ENCODE measurements at places on chromosomes 1 and 21.

DNA sequence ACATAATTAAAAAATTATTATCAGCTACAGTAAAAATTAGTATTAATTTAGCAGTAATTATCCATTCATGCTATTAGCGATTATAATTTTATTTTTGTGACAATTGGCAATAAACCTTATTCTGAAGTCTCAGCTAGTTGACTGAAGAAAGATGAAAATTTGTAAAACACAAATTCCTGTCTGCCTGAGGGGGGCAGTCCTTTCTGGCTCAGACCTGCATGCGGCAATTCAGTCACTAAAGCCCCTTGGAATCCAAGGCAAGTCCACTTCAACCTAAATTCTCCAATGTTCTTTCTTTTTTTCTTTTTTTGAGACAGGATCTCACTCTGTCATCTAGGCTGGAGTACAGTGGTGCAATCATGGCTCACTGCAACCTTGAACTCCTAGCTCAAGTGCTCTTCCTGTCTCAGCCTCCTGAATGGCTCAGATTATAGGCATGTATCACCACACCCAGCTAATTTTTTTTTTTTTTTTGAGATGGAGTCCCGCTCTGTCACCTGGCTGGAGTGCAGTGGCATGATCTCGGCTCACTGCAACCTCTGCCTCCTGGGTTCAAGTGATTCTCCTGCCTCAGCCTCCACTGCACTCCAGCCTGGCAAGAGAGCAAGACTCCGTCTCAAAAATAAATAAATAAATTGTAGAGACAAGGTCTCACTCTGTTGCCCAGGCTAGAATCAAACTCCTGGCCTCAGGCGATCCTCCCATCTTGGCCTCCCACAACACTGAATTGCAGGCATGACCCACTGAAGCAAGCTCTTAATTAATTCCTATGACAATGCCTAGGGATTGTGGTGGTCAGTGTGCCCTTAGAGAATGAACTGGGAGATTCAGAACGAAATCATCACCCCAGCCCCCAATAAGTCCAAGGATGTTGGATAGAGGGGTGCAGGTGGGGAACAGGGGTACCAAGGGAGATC is 24.2 kb upstream of the ITPKB start:
- DNase-seq, result no peak

- DNase-seq, result no peak
These were observed 2.8 kb upstream of the ARF1 start for GRCh38 chr1:228079601-228080263.

DNA sequence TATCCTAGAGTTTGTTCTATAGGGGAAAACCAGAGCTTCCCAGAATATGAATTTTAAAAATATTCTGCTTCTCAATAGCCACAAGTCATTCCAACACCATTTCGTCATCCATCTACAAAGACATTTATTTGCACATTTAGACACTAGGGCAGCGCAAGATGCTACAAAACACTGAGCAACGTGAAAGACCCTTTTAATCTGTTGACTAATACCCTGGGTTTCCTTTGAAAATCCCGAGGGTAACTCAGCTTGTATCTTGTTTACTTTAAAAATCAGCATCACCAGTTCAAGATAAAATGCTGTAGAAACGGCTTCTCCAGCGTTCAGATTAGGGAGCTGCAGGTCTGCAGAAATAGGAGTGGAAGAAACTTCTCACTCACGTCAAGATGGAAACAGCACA is 13.5 kb downstream of the PDPN start:
- DNase-seq, result no peak

DNA sequence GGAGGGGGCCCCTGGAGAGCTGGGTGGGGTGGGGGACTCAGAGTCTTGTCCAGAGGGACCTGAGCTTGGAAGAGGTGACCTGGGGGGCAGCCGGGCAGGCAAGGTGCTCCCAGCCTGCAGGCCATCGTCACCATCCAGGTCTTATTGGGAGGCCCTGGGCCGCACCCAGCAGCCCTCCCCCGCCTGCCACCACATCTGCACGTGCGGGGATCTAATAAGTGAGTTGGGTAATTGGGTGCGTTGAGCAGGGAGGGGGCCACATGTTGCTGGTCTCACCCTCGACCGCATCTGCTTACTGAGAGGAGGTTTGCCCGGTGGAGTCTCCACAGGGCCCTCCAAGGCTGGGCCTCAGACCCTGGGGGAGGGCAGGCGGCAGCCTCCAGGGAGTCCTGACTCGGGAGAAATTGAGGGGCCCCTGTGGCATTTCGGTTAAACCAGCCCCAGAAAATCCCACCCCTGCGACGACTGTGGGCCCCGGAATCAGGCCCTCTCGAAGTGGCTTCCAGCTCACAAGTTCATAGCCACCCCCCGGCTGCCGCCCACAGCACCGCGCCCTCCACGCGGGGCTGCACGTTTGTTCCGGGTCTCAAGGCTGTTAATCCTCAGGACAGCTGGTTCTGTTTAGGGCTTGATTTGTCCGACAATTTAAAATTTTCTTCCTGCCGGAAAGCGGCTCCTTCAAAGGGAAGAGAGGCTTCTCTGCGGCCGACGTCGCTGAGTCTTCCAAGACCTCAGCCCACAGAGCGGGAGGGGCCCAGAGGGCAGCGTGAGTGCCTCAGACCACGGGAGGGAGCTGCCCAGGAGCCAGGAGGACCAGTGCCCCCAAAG is 14.7 kb upstream of the COL6A2 start:
- DNase-seq, result no peak

GRCh38 chr1:205497351-205497750 is 7.1 kb upstream of the CDK18 start:
- no peak for DNase-seq

DNA sequence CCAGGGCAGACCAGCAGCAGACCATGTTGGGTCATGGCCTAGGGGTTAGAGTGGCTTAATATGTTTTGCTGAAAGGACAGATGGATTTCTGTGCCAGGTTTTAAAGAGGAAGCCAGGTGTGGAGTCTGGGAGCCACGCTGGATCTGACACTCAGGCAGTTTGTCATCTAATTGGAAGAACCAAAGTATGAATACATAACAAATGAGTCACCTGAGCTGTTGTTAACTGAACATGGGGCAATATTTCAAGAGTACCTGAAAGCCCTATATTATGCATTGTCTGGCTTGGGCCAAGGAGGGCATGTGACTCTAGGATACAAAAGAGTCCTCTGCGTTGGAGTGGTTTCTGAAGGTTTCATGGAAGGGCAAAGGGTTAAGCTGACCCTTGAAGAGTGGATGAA is 70.6 kb downstream of the LMO4 start:
- DNase-seq, result no peak

- no peak for DNase-seq
These were observed 1.9 kb upstream of the COL8A2 start for GRCh38 chr1:36126797-36127500.

DNA sequence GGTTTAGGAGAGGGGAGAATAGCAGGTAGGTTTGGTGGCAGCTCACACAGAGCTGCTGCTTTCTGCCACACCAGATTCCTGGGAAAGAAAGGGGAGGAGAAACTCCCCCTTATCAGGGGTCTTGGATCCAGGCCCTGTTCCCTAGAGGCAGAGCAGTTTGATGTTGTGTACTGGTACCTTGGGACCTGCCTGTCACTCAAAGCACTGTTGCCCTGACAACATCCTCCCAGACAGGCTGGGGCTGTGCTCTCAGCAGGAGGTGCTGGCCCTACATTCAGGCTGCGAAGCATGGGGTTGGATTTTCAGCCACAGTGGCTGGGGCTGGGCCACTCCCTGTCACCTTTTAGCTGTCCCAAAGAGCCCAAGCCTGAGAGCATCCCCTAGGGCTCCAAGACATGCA is 188.0 kb downstream of the GRIK3 start:
- no peak for DNase-seq

- DNase-seq, result peak; percentile 94
These were observed 17.7 kb upstream of the SNX27 start for GRCh38 chr1:151594143-151594625.

GRCh38 chr1:29806646-29807319 is 570.5 kb downstream of the PTPRU start:
- DNase-seq, result no peak

GRCh38 chr1:224939844-224940425 is 10.5 kb downstream of the DNAH14 start:
- no peak for DNase-seq

- peak; percentile 72 for DNase-seq
These were observed at the start of gene MAP3K6 for GRCh38 chr1:27366411-27367159. Gene MAP3K6, minus strand, starts transcription at chr1:27366961. Its CDS starts 364 bp downstream, at chr1:27366597.

DNA sequence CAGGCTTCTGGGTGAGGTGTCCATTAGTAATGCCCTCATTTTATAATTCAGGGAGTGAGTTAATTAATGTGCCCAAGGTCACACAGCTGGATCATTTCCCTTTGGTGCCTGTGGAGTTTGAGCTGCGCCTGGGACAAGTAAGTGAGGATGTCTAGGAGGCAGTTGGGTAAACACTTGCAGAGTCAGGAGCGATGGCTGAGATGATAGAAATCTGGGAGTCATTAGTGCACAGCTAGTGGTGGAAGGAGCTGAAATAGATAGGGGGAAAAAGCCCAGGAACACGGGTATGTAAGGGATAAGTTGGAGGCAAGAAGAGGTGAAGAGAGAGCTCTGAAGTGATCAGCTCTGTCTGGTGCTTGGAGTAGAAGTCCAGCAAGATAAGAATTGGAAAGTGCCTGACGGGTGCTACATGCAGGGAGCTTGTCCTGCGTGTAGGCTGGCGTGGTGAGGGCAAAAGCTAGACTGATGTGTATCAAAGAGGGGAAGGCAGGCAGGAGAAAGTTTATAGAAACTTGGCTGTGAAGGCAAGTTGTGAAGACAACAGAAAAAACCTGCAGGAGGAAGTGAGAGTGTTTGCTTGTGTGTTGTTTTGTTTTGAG is 1.7 kb upstream of the SCAF4 start:
- no peak for DNase-seq

GRCh38 chr1:203322500-203323179 is 17.3 kb downstream of the BTG2 start:
- no peak for DNase-seq

GRCh38 chr1:65281846-65282245 is 27.5 kb upstream of the DNAJC6 start:
- no peak for DNase-seq

DNA sequence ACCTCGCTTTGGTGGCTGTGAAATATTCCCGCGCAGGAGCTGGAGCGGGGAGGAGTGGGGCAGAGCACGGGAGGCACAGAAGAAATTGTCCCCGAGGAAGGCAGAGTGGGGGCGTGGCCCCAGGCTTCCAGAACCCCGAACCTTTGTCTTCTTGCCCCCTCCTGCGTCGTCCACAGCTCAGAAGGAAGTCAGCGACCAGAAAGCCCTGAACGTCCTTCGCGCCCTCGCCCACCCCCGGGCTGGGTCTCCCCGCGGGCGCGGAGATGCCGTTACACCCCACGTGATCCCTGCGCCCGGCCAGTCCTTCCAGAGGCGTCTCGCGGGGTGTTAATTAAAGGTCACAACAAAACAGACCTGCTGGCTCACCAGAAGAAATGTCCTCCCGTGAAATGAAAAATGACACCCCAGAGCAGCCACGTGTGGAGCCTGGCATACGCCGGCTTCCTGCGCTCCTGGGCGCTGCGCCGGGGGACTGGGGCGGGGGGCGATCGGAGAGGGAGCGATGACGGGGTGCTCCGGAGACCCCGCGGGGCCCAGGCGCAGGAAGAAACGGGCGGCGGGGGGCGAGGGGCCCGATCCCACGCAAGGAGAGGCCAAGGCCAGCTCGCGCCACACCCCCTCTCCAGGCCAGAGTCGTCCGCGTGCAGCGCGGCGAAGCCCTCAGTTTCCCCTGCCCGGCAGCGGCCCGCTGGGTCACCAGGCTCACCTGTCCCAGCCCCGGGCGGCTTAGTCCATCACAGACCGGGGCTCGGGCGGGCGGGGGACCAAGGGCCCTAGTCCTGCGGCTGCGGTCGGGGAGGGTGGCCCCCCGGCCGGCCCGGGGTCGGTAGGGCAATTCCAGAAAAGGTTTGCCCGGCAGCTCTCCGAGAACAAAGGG is 995 bp upstream of the KIF26B start:
- DNase-seq, result peak; percentile 13

DNA sequence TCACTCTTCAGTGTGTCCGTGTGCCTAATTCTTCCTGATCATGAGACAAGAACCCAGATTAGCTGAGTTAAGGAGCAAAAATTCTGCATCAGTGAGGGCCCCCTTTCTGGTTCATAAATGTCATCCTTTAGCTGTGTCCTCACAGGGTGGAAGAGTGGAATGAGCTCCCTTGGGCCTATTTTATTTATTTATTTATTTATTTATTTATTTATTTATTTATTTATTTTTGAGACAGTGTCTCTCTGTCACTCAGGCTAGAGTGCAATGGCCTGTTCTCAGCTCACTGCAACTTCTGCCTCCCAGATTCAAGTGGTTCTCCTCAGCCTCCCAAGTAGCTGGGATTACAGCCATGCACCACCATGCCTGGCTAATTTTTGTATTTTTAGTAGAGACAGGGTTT is 131.7 kb downstream of the PATJ start:
- DNase-seq, result no peak

GRCh38 chr1:60292140-60292539 is 218.6 kb upstream of the C1orf87 start:
- no peak for DNase-seq

DNA sequence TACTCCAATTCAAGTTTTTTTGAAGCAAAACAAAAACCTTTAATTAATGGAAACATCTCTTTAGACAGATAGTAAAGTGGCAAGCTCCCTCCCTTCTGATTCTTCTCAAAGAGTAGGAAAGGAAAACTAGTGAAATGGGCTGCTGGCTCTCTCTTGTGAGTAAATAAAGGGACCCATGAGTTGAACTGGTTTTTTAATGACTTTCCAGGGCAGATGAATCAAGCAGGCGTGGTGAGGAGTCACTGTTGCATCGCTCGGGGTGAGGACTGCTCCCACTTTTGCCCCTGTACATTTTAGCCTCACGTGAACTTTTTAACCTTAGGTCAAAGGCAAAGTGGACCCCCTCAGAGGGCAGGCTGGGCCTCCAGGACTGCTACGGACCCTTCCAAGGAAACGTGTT is 64.8 kb downstream of the ABCA4 start:
- DNase-seq, result no peak

DNA sequence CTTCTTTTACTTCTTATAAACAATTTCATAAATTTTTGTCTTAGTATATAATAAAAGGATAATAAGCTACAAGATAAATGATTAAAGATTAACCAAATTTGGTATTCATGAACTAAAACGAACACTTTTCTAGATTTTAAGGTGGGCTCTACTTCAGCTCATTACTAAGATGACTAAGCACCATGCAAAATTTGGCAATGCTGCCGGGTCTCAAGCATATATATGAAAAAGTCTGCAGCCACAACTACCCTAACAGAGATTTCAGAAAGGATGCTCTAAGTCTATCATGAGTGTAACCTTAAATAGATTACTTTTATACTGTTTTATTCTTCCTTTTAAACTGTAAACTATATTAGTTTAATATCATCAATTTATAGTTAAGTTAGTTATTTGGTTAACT is 47.8 kb downstream of the BRWD1 start:
- no peak for DNase-seq

- no peak for DNase-seq
These were observed 489.7 kb downstream of the NPHP4 start for GRCh38 chr1:5502311-5503194.

DNA sequence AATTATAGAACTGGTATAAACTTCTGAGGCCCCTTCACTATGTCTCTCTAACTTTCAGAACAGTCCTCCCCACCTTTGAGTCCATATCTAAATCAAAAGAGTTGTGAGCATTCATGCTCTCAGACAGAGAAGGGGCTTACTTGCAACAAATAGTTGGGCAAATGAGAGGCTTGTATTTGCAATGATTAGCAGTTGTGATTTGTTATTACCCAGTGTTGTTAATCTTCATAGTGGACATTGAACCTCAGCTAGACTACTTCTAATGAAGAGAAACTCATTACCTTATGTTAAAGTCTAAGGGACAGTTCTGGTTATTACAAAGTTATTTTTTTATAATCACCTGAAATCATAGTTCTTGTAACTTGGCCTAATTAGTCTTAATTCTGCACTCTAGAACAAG is 114.5 kb downstream of the RABGAP1L start:
- no peak for DNase-seq
